ENCODE measurements at places on chromosomes 5 and 9. TPM values are rescaled to one million over a fixed set of nuclear protein-coding genes. Genes with fewer than 3 reads are reported as not detected.

GRCh38 chr5:139090581-139090980 is 107.6 kb downstream of the SIL1 start:
- DNase-seq, result no peak
- H3K4me3 ChIP-seq, result no peak overlapping the region
- H3K27me3 ChIP-seq, result no peaks in the 10 kb centered on the region
- no peaks in the 10 kb centered on the region for H3K36me3 ChIP-seq
- no peaks in the 10 kb centered on the region for H3K4me1 ChIP-seq
- H3K27ac ChIP-seq, result no peak overlapping the region

DNA sequence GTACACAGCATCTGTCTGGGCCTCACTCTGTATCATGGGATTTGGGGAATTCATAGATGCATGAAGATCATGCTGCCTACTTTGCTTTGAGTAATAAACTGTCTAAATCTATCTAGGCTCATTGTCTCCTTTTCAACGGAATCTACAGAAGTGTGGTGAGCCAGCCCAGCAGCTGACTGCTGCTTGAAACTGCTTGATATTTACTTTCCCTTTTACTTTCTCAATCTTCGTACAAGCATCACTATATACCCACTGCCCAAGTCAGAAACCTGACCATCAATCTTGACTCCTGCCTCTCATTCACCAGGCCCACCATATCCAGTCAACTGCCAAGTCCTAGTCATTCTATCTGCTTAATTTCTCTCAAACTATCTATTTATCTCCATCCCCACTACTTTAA is 142.9 kb downstream of the NR2F1-AS1 start:
- no peaks in the 10 kb centered on the region for H3K27me3 ChIP-seq
- no peak overlapping the region for H3K27ac ChIP-seq
- DNase-seq, result no peak

GRCh38 chr9:121105531-121105930 is 30.8 kb downstream of the CNTRL start:
- no peak overlapping the region for H3K27ac ChIP-seq
- no peak for DNase-seq
- H3K36me3 ChIP-seq, result no peaks in the 10 kb centered on the region
- no peak overlapping the region for H3K4me3 ChIP-seq
- H3K4me1 ChIP-seq, result no peaks in the 10 kb centered on the region

ZNF618 gene
- 11.8 TPM for total RNA-seq

PCDHGB5 gene
- 20.6 TPM for total RNA-seq

PCDHGB7 gene
- total RNA-seq, result 15.4 TPM

FOXI1 gene
- total RNA-seq, result 7.9 TPM

FBLL1 gene
- total RNA-seq, result 1.6 TPM

ARHGEF28 gene
- total RNA-seq, result 65.4 TPM

PCDHA12 gene
- total RNA-seq, result 0.48 TPM

SLC36A2 gene
- total RNA-seq, result not detected

Data from breast epithelium (tissue), 4 donors.